ENCODE measurements at places on chromosomes 3 and 15.

DNA sequence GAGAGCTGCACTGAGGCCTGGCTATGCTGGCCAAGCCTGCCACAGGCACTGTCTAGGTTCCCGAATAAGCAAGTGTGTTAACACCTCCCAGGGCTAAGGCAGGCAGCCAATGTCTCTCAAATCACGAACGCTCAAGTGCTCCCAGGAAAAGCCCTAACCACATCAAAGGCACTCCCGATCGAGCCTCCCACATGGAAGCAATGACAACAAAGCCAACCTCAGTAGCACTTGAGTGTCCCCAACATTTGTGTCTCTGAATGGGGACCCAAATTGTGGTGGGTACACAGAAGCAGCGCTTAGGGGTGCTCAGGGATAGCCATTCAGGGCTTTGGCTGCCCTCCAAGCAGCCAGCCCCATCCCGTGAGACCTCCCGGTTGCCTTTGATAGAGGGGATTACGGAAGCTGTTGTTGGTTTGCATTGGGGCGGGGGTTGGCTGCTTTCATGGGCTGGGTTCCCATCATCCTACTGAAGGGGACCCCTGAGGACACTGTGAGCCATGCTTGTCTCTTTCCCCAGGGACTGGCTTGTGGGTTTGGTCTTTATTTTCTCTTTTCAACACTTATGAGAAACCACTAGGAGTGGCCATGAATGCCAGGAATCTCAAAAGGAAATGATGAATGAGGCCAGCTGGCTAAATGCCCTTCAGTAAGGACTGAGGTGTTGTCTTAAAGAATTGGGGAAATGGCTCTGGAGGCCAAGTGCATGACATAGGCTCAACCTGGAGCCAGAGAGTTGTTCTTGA is 234.1 kb upstream of the FEZF2 start:
- no peak for DNase-seq

DNA sequence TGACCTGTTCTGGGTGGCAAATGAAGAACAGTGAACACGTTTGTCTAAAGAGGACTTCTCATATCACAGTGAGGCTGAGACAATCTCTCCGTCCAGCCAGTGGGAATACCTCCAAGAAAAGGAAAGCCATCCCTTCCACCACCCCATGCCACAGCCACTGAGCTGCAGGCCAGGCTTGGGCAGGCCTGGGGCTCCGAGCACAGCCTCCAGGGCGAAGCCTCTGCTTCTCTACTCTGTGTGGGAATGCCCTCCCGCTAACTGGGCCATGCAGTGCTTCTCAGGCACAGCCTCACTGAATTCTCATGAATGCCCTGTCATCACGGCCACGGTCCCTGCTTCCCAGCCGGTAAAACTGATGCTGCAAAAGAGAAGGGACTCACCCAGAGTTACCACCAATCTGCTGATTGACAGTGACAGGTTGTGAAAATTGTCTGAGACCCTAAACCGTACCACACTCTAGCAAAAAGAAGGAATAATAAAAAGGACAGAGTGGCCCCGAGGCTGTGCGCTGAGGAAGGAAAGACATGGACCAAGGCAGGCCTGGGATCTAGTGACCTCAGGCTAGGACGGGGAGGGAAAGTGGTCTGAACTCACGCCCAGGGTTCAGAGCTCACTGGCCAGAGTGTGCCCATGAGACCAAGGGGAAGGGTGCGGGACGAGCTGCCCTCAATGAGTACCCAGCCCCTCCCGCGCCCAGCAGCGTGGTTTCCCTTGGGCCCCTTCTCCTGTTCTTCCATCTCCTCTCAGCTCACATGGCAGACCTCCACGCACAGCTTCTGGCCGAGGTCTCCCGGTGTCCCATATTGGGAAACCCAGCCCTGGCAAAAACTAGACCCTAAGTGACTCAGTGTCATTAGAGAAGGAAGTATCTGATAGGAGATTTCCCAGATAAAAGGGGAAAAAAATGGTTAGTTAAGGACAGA is 52.8 kb downstream of the DHX30 start:
- no peak for DNase-seq

DNA sequence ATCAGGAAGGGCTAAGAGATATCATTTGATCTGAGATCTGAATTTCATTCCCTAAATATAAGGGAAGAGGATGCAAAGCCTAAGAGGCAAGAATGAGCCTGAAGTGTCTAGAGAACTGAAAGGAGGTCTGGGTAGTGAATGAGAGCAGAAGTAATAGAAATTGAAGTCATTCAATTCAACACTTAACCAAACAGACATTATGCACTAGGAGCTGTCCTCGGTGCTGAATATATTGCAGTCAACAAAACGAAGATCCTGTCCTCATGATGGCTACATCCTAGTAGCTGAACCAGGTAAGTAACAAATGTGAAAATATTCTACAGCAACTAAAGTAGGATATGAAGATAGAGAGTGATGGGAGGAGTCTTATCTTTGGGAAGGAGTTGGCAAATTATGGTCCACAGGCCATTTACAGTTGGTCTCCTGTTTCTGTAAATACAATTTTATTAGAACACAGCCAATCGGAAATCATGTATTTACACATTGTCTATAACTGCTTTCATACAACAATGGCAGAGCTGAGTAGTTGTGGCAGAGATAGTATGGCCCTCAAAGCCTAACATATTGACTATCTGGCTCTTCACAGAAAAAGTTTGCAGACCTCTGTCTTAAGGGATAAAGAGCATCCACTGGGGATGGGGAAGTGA is 192.9 kb upstream of the CADPS start:
- DNase-seq = no peak

GRCh38 chr3:99084826-99085225 is 183.3 kb upstream of the DCBLD2 start:
- DNase-seq = no peak

- no peak for DNase-seq
These were observed 31.3 kb downstream of the SUSD5 start for GRCh38 chr3:33187368-33187634.

- DNase-seq = no peak
These were observed 12.5 kb upstream of the RPP14 start for GRCh38 chr3:58293516-58293915.

GRCh38 chr15:51856714-51857380 is 27.4 kb downstream of the TMOD3 start:
- no peak for DNase-seq

DNA sequence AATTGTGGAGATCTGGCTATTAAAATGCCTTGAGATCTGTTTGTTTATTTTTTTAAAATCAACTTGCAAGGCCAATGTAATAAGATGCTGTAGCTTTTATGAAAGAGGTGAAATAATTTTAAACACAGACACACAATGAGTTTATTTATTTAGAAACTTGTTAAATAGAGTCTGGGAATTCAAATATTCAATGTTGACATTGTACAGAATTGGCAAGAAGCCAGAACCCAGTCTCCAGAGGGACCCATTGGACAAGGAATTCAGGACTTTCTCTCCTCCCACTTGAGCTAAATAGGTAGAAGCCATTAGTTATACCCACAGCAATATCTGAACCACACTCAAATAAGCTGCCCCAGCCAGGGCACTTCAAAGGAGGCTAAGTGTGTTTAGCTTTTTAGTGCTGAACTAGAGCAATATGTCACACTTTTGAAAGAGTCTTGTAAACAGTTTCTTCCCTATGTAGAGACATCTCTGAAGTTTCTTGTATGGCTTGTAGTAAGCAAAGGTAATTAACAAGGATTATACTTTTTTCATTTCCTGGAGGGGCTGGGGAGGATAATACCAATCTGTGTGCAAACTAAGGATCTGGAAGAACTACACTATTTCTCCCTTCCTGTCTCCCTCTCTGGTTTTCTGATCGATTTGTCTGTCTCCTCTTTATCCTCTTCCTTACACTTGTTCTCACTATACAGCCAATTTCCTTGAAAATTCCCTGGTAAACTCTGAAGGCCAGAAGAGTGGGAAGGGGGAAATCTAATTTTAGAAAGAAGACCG is 6.0 kb downstream of the MECOM start:
- DNase-seq = no peak

DNA sequence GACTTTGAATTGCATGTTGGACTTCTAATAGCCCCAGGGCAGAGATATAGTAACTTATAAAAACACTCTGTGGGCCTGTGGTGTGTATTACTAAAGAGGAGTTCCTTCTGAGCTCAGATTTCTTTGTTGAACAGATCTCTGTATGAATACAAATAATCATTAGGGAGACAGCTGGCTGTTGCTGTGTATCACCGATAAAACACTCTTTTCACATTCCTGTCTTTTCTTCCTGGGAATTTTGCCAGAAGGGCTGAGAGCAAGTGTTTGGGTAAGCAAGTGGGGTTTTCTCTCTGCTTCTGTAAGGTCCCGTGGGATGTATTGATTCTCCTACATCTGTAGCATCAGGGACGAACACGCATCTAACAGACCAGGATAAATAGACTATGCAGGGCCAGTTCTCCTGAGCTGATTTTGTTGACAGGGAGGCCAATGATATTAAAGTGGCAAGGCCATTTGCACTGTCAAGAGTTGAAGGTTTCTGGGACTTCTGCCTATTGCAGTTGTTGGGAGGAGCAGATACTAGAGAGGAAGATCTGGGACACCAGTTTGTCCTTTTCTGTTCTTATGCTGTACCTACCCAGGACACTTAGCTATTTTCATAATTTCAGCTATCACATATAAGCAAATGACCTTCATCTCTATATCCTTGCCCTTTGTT is 225.9 kb upstream of the CD96 start:
- DNase-seq = no peak

- DNase-seq = no peak
These were observed 22.5 kb downstream of the DMXL2 start for GRCh38 chr15:51600114-51600513.

DNA sequence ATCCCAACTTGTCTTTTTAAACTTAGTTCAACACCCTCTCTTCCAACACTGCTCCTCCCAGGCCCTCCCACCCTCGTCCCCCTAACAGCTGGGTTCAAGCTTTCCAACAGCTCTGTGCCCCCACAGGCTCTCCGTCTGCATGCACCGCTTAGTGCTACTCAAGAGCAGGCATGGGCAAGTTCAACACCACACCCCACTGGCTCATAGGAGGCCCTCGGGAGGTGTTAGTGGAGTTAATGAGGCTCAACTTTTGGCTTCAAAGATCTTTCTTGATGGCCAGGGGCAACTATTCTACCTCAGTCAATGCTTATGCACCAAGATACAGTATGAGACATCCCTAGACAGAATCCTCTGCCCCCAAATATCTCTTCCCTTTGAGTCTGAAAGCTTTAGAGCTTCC is 114.4 kb downstream of the ANP32A start:
- no peak for DNase-seq

DNA sequence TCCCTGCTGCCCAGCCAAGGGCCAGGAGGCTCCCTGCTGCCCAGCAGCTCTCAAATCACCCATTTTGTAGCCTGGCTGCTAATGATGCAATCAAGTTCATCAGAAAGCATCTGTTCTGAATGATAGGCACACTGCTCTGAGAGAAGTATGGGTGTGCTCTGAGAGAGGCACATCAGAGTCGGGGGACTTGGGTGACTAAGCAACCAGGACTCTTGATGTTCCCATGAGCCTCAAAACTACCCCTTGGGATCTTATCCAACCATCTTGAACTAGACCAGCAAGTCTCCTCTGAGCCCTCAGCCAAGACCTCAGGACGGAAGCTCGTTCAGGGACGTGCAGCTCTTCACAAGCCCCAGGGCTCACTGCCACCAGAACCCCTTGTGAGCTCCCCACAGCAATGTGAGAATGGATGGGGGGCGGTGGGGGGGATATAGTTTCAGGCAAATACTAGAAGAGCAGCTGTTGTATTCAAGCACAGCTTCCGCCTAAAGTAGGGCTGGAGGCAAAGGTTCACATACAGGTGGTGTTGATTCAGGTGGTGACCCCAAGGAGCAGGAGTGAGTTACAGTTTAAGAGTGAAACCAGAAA is 52.2 kb upstream of the HES1 start:
- no peak for DNase-seq

GRCh38 chr3:110327870-110328269 is 743.7 kb upstream of the NECTIN3 start:
- no peak for DNase-seq

GRCh38 chr3:176208915-176209314 is 988.4 kb downstream of the TBL1XR1 start:
- no peak for DNase-seq

- DNase-seq = no peak
These were observed 156.3 kb downstream of the WNT5A start for GRCh38 chr3:55330756-55331155.

- DNase-seq = no peak
These were observed 41.0 kb upstream of the PRICKLE2 start for GRCh38 chr3:64266065-64266931.

GRCh38 chr3:2141482-2141881 is 42.8 kb downstream of the CNTN4 start:
- DNase-seq = no peak

GRCh38 chr3:43254125-43254524 is 32.2 kb upstream of the SNRK start:
- DNase-seq = no peak

- no peak for DNase-seq
These were observed 165.7 kb upstream of the TSC22D2 start for GRCh38 chr3:150242220-150242936.

GRCh38 chr15:58839485-58839884 is 68.4 kb downstream of the MINDY2 start:
- no peak for DNase-seq

- no peak for DNase-seq
These were observed 190.7 kb upstream of the CTDSPL start for GRCh38 chr3:37670961-37671483.

- DNase-seq = no peak
These were observed 37.0 kb upstream of the CASR start for GRCh38 chr3:122146466-122146865.

GRCh38 chr3:8458711-8459110 is 42.9 kb upstream of the LMCD1 start:
- no peak for DNase-seq

DNA sequence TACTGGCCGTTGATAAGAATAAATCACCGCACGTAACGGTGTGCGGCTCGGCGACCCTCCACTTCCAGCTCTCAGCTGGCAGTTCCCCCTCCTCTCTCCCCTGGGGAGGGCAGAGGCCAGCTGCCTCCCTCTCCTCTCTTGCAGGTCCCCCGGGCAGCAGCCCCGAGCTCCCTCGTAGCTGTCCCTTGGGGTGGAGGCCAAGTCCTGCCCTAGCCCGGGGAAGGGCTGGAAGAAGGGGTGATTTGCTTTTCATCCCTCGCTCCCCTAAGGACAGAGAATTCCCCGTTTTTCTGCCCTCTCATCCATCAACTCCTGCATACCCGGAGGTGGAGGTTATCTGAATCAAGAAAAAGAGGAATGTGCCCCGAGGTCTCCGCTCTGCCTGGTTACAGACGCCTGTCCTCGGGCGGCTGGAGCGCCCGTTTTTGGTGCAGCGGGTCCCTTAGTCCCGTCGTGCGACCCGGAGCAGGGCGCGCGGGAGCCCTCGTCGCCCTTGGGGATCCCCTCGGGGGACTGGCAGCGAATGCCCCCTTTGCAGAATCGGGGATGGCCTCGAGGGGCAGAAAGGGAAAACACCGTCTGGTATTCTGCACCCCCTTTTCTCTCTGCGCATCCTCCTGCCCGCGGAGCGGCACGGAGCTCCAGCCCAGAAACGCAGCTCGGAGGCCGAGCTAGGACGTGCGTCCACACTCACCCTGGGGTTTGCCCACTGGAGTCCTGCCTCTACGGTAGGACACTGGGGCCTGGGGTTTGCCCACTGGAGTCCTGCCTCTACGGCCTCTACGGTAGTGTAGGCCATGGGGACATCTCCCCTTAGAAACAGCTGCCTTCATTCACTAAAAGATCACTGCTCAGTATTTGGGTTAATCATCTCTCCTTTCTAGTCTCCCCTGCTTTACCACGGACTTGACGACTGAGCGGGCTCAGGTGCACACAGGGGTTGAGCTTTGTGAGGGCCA is 2.2 kb downstream of the PTPRG start:
- DNase-seq = no peak

GRCh38 chr3:14147066-14147435 is 22.2 kb downstream of the TMEM43 start:
- DNase-seq = no peak

GRCh38 chr3:175121225-175121624 is 262.1 kb downstream of the NAALADL2 start:
- DNase-seq = no peak

All from hematopoietic multipotent progenitor cell treated with erythropoietin and hydrocortisone succinate and interleukin-3 and kit ligand, for 17 days (in vitro differentiated cells).